ENCODE measurements at places on chromosomes 7 and 10.

- DNase-seq = no peak
Measured at GRCh38 chr7:116455009-116455408, 44.5 kb upstream of the CAV2 start.

DNA sequence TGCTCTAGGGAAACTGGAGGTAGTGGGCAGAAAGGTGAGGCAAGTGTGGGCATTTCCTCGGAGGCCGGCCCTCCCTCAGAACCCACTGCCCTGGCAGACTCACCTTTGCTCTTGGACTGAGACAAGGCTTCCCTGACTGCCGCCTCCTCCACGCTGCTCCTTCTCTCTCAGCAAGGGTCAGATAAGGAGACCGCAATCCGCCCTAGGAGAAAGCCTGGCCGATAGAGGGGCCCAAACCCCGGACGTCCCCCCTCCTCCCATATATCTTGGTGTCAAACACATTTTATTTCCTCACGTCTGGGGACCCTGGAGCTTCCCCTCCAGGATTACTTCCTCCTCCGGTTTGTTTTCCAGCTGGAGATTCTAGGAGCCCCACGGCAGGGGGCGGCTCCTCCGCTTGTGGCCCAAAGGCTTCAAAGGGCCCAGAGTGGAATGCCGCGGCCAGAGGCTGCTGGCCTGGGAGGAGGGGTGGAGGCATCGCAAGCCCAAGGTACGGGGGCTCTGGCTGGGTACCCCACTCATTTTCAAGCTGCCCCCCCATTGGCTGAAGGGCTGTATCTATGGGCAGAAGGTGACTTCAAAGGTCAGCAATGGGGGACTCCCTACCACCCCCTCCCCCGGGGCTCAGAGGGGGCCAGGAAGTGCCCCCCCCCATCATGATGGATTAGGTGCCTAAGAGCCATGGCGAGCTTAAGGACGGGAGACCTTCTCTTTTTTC, 31.7 kb upstream of the LBX1 start:
- DNase-seq = no peak

DNA sequence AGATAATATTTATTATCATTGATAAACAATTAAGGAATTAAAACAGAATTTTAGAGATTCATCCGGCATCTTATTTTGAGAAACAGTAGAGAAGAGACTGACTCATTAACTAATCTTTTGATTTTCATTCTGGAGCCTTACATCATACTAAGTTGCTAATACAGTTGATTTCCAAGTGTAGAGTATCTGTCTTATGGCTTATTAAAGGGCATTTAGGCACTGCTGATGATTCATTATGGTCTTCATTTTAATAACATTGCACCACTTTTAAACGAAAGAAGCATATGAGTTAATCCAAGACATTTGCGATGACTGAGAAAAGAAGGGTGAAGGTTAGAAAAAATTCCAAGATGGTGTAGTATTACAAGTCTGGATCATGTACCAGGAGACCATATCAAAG, 186.0 kb upstream of the CACNA2D1 start:
- no peak for DNase-seq

DNA sequence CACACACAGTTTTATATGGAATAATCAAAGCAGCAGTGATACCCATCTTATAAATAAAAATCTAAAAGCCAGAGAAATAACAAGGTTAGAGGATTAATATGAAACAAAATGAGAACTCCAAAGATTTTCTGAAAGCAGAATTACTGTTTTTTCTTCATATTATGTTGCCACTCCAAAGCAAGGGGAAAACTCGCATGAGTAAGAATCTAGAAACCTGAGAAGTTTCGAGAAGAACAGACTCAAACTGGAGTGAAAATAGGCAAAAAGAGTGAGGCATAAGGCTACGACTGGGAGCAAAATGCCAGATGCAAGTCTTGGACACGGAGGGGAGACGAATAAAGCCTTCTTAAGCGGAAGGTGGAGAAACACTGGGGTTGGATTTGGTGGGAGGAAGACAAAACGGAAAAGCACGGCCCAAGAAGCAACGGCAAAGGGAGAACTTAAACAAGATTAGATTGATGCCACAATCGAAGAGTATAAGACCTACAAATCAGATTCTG, 923 bp downstream of the TNPO3 start:
- no peak for DNase-seq

- DNase-seq = no peak
Measured at GRCh38 chr7:15305002-15305600, 256.7 kb downstream of the AGMO start.

Data from activated gamma-delta T cell (primary cell).